Left ventricle myocardium inferior (tissue), 1 donor: ENCODE measurements at places on chromosomes 3 and 15. TPM values are rescaled to one million over a fixed set of nuclear protein-coding genes. Genes with fewer than 3 reads are reported as not detected.

CLDN18 gene
- not detected for total RNA-seq

- no peak for DNase-seq
Measured at GRCh38 chr3:180612364-180612763, 10.4 kb downstream of the TTC14 start.

- DNase-seq, result peak; percentile 38
Measured at GRCh38 chr3:128323206-128324081, 143.2 kb downstream of the DNAJB8 start.

DNA sequence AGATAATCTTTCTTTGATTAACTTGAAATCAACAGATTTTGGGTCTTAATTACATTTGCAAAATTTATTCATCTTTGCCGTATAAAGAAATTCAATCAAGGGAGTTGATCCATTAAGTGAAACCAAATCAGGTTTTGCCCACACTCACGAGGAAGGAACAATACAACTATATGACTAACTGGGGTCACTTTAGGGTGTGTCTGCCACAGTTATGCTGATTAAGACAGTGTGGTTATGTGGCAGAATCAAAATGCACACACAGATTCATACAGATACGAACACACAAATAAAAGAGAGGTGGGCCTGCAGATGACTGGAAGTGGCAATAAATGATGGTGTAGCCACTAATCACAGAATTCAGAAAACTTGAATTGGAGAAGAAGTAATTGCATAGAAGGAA, 543.5 kb downstream of the GABRG3 start:
- DNase-seq, result no peak

- DNase-seq, result no peak
Measured at GRCh38 chr3:41362638-41363559, 163.6 kb downstream of the CTNNB1 start.
